ENCODE measurements at places on chromosomes 7 and 10.

DNA sequence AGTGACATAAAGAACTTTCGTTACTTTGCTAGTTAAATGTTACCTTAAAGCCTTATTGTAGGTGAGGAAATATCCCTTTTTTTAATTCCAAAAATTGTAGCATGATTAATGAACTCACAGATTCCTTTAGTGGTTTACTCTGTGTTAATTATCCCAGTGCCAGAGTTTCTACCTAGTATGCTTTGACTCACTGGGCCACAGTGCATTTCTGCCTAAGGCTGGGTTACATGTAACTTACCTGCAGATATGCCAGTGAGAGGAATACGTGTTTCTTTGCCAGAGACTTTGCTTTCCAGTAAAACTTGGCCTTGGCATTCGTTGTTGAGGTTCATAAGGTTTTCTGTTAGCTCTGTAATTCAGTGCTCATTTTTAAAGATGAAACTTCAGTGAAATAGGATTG, 380.8 kb upstream of the LRGUK start:
- DNase-seq: no peak
- H3K36me3 ChIP-seq: no peaks in the 10 kb centered on the region
- no peak overlapping the region for H3K4me3 ChIP-seq
- H3K27ac ChIP-seq: no peak overlapping the region
- no peaks in the 10 kb centered on the region for H3K4me1 ChIP-seq

DNA sequence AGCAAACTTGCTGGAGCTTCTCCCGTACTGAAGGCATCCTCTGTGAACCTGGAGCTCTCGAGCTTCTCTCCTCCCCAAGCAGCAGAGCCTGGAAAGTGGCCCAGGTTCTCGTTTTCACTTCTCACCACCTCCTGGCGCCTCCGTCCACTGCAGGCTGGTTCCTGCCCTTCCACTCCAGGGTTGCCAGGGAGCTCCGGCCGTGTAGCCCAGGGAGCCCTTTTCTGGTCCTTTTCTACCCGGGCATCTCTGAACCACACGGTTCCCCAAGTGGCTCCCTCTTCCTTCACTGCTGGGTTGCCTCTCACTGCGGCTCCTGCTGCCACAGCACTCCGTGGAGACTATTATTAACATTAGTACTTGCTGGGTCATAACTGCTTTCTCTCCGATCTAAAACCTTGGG, 208.6 kb upstream of the PPP2R2D start:
- no peak overlapping the region for H3K27ac ChIP-seq
- no peaks in the 10 kb centered on the region for H3K4me1 ChIP-seq
- H3K4me3 ChIP-seq: no peak overlapping the region
- H3K27me3 ChIP-seq: no peaks in the 10 kb centered on the region
- no peaks in the 10 kb centered on the region for H3K36me3 ChIP-seq

DNA sequence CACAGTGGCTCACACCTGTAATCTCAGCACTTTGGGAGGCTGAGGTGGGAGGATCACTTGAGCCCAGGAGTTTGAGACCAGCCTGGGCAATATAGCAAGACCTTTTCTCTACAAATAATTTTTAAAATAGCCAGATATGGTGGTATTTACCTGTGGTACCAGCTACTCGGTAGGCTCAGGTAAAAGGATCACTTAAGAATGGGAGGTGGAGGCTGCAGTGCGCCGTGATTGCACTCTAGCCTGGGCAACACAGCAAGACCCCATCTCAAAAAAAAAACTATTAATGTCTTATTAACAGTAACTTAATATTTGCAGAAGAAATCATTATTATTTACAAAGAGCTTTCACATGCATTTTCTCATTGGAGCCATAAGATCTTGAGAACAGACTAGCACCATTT, 103.6 kb downstream of the SGMS1 start:
- H3K27ac ChIP-seq: no peak overlapping the region
- peaks cover under 1% of the 10 kb centered on the region for H3K4me1 ChIP-seq
- DNase-seq: no peak
- no peaks in the 10 kb centered on the region for H3K36me3 ChIP-seq

DNA sequence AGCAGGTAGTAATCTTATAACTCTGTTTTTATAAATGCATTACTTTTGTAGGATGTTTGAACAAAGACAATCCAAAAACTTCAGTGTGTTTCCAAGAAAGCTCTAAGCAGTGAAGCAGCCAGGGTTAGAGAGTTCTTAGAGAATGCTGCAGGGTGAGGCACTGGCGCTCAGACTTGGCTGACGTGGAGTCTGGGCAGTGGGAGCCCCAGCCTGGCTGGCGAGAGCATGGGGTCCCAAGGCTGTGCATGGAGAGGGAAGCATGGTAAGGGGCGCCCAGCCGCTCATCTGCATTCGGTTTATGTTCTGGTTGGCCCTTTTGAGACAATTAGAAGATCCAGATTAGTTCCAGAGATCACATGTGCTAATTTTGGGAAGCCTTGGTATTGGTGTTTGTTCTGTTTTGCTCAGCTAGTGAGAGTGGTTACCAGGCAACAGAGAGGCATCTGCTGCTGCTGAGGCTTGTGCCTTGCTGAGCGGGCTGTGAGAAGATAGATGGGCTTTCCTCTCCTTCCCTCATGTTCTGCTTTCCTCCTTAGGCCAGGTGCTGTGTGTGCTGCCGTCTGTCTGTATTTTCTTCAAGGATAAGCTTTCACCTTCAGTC, 10.3 kb downstream of the SUN1 start:
- no peak overlapping the region for H3K27ac ChIP-seq
- no peak for DNase-seq
- H3K4me1 ChIP-seq: no peaks in the 10 kb centered on the region
- no peak overlapping the region for H3K4me3 ChIP-seq

- no peaks in the 10 kb centered on the region for H3K27me3 ChIP-seq
- H3K4me3 ChIP-seq: no peak overlapping the region
- H3K36me3 ChIP-seq: no peaks in the 10 kb centered on the region
- no peaks in the 10 kb centered on the region for H3K4me1 ChIP-seq
- no peak for DNase-seq
Observed at GRCh38 chr10:104577163-104577562, 63.9 kb upstream of the SORCS3 start.

- H3K4me1 ChIP-seq: no peaks in the 10 kb centered on the region
- H3K27me3 ChIP-seq: no peaks in the 10 kb centered on the region
- H3K36me3 ChIP-seq: peaks cover 50% of the 10 kb centered on the region
- no peak overlapping the region for H3K4me3 ChIP-seq
Observed at GRCh38 chr10:87072449-87072848, 22.2 kb downstream of the GLUD1 start.

DNA sequence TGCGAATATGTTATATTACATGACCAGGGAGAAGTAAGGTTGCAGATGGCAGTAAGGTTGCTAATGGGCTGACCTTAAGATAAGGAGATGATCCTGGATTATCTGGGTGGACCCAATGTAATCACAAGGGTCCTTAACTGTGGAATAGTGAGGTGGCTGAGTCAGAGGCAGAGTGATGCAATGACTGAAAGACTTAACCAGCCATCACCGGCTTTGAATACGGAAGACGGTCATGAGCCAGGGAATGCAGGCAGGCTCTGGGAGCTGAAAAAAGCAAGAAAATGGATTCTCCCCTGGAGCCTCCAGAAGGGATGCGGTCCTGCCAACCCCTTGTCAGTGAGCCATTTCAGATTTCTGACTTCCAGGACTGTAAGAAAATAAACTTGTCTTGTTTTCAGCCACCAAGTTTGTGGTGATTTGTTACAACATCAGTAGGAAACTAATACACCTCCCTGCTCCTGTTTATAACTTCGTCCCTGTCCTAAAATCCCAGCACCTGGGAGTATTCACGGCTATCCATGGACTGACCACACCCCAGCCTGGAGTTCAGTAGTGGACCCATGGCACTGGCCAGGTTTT, 4.6 kb upstream of the C10orf95 start:
- H3K4me3 ChIP-seq: no peak overlapping the region
- no peaks in the 10 kb centered on the region for H3K27me3 ChIP-seq
- no peaks in the 10 kb centered on the region for H3K36me3 ChIP-seq
- peak; percentile 95 for DNase-seq

GRCh38 chr10:93154531-93154930, 80.8 kb downstream of the CYP26A1 start:
- no peaks in the 10 kb centered on the region for H3K27me3 ChIP-seq
- peaks cover 27% of the 10 kb centered on the region for H3K4me1 ChIP-seq
- no peaks in the 10 kb centered on the region for H3K36me3 ChIP-seq
- H3K27ac ChIP-seq: no peak overlapping the region
- H3K4me3 ChIP-seq: no peak overlapping the region

- no peak for DNase-seq
- H3K27ac ChIP-seq: no peak overlapping the region
- no peaks in the 10 kb centered on the region for H3K4me1 ChIP-seq
Observed at GRCh38 chr10:5855979-5856700, 33.6 kb downstream of the ANKRD16 start.

DNA sequence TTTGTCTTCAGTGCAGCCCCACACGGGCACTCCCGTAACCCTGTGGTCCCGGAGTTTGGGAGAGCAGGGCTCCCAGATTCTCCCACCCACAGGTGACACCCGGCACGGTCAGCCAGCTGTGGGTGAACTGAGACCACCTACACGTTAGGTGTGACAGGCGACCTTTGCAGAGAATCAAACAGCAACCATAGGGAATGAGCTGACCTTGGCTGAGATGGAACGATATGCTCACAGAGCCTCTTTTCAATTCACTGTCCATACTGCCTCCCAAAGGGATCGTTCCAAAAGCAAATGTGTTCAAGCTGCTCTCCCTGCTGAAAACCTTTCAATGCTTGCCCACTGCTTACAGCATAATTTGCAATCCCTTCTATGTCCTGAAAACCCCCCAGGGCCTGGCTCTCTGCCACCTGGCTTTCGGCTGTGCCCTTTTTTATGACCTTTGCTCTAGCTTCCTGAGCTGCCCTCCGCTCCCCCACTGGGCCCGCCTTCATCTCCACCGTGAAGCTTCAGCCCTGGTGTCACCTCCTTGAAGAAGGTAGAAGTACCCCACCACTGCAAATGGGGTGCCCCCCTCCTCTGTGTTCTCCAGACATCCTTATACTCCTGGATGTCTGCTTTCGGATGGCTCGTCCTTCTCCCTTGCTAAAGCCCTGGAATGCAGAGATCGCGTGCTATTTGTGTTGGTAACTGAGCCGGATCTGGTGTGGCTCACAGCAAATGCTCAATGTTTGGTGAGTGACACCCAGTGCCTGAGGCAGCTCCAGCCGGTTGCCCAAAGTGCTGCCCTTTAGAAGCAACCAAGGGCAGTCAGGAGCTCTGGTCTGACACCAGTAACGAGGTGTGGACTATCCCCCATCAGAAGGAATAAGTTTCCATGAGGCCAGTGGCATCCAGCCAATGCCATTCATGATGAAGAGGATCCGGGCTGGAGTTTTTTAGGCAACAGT, 90.4 kb downstream of the KIAA1549 start:
- H3K4me1 ChIP-seq: peaks cover 5% of the 10 kb centered on the region
- no peak overlapping the region for H3K27ac ChIP-seq
- H3K27me3 ChIP-seq: no peaks in the 10 kb centered on the region

- DNase-seq: peak; percentile 88
- peaks cover 85% of the 10 kb centered on the region for H3K36me3 ChIP-seq
- H3K4me3 ChIP-seq: no peak overlapping the region
Observed at GRCh38 chr7:99030951-99031350, 113.0 kb downstream of the SMURF1 start.

DNA sequence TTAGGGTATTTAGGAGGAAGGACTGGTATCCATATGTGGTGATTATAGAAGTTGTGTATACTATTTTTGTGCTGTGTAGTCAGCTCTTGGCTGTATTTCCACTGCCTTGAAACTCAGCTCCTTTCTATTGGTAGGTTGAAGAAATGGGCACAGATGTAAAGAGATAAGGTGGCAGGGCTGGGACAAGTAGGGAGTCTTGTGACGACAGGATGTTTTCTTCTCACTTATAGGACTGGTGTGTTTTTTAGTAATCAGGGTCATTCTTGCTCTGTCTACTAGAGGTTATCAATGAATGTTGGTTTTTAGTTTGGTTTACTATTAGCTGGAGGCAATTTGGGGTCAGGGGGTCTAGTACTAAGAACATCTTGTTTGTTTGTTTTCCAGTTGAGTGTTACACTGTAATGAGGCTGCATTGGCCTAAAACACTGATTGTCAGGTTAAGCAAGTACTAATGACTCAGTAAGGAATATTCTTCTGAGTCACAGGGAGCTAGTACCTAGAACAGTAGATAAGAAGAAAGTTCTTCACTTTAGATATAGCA, 11.8 kb downstream of the UBN2 start:
- H3K36me3 ChIP-seq: peaks cover 34% of the 10 kb centered on the region
- H3K4me3 ChIP-seq: no peak overlapping the region
- H3K27me3 ChIP-seq: no peaks in the 10 kb centered on the region
- peak overlapping the region; percentile 36 for H3K27ac ChIP-seq

DNA sequence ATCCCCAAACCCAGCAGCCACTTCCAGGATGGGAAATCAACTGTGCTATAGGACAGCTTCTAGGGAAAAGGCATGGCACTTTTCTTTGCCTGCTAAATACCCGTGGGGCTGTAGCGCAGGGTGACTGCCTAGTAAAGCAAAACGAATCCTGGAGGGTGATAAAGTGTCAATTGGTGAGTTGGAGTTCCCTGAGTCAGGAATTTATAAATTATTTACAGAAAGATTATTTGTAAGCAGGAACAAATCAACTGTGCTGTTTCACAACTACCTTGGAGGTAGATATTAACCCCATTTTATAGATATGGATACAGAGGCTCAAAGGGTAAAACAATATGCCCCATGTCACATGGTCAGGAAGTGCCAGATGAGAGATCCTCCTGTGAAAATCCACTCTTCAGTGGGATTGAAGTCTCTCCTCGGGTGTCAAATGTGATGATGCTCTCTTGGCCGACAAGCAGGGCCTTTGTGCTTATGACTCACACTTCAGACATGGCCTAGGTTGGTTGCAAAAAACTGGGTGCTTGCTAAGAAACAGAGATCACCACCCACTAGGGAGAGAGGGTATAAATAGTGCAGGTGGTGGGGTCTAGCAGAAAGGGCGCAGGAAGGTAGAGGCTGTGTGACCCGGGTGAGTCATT, 383.2 kb upstream of the ZMIZ1 start:
- H3K27me3 ChIP-seq: peaks cover 20% of the 10 kb centered on the region
- H3K36me3 ChIP-seq: no peaks in the 10 kb centered on the region
- H3K4me1 ChIP-seq: no peaks in the 10 kb centered on the region
- DNase-seq: peak; percentile 91

DNA sequence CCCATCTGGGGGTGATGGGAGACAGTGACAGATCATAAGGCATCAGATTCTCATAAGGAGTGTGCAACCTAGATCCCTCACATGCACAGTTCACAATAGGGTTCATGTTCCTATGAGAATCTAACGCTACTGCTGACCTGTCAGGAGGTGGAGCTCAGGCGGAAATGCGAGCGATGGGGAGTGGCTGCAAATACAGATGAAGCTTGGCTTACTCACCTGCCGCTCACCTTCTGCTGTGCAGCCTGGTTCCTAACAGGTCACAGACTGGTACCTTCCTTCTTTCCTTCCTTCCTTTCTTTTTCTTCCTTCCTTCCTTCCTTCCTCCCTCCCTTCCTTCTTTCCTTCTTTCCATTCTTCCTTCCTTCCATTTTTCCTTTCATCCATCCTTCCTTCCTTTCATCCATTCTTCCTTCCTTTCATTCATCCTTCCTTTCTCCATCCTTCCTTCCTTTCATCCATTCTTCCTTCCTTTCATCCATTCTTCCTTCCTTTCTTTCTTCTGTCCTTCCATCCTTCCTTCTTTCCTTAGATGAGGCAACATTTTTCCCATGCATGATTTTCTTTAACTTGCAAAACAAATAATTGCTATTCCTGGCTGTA, 370.0 kb upstream of the AUTS2 start:
- no peak overlapping the region for H3K27ac ChIP-seq
- H3K4me1 ChIP-seq: no peaks in the 10 kb centered on the region
- no peak overlapping the region for H3K4me3 ChIP-seq
- H3K36me3 ChIP-seq: no peaks in the 10 kb centered on the region

GRCh38 chr7:158842486-158842885, 13.2 kb upstream of the ESYT2 start:
- H3K4me1 ChIP-seq: no peaks in the 10 kb centered on the region
- no peaks in the 10 kb centered on the region for H3K27me3 ChIP-seq
- DNase-seq: no peak
- no peaks in the 10 kb centered on the region for H3K36me3 ChIP-seq
- no peak overlapping the region for H3K27ac ChIP-seq

All from osteoblast (primary cell).